ENCODE measurements at places on chromosomes 12 and 14.

- no peak for DNase-seq
Measured at GRCh38 chr14:91918186-91918883, 29.2 kb downstream of the FBLN5 start.

GRCh38 chr12:14884458-14884878 lies 1.2 kb downstream of the MGP start:
- peak; percentile 44 for DNase-seq

DNA sequence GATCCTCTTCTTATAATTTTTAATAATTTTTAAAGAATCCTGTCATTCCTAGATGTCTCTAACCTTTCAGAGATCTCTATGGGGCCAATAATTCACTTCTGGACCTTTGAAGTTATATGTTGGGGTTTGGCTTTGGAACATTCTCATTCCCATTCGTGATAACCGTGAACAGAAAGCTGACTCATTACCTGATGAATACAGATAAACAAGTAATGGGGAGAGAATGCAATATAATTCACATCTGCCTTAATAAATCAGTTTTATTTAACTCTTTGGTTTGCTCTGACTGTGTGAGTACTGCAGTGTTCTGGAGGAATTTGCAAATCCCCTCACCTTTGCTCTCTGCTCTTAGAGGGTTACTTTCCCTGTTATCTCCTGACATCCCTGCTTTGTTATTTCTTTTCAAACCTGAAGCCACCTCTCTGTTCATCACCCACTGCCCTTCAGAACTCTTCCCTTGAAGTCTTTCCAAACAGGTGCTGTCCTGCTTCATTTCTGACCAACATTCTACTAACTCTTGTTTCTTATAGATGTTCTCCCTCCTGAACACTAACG lies 79.6 kb upstream of the SLC38A2 start:
- no peak for DNase-seq

DNA sequence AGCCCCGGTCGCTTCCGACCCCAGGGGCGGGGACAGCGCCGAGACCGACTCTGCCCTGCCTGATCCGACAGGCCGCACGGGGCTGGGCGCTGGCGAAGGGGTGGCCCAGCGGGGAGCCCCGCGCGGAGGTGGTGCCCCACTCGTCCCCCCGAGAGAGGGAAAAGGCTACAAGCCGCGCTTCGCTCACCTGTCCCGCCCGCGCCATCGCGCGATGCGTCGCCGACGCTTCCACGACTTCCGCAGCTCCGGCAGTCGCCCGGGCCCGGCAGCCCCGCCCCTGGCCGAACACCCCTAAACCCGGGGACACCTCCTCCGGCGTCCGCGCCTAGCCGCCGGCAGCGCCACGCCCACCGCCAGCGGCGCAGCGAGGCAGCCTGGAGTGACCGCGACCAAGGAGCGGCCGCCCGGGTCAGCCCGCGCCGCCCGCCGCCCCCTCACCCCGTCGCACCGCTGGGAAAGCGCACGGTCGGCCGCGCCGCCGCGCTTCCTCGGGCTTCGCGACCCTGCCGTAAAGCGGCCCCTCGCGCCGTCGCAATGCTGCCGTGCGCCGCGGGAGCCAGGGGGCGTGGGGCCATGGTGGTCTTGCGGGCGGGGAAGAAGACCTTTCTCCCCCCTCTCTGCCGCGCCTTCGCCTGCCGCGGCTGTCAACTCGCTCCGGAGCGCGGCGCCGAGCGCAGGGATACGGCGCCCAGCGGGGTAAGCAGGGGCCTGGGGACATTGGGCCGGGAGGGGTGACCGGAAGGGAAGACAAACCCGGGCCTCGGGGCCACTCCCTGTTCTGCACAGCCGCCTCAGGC lies at the start of the genes BAG5 and COA8:
Gene BAG5 (minus strand): TSS at position 229 of the 797 bp plus-strand sequence. CDS start 1,493 bp downstream, outside the sequence.
Gene COA8 (plus strand): TSS at position 532 of the 797 bp plus-strand sequence. CDS start 42 bp downstream, at position 574.
- peak; percentile 76 for DNase-seq

GRCh38 chr12:123263196-123263817 lies 8.3 kb downstream of the CDK2AP1 start:
- DNase-seq: no peak

- DNase-seq: no peak
Measured at GRCh38 chr14:73234586-73235394, 2.5 kb upstream of the PAPLN start.

GRCh38 chr14:76883447-76883846 lies 57.2 kb downstream of the LRRC74A start:
- DNase-seq: no peak

DNA sequence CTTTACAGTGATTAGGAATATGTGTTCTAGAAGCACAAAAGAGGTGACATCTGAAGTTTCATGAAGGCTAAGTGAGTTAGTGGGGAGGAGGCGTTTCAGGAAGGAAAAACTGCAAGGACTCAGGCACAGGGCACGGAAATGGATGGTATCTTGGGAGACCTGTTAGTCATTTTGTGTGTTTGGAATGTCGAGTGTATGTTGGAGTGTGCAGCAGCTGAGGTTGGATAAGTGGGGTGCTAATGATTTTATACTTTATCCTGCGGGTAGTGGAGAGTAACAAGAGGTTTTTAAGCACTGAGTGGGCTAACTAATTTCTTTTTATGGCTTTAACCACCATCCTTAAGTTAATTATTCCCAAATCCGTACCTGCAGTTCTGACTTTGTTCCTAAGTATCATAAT lies 571.5 kb upstream of the FBXO33 start:
- no peak for DNase-seq

GRCh38 chr12:14256121-14256520 lies 109.4 kb upstream of the ATF7IP start:
- DNase-seq: peak; percentile 9

DNA sequence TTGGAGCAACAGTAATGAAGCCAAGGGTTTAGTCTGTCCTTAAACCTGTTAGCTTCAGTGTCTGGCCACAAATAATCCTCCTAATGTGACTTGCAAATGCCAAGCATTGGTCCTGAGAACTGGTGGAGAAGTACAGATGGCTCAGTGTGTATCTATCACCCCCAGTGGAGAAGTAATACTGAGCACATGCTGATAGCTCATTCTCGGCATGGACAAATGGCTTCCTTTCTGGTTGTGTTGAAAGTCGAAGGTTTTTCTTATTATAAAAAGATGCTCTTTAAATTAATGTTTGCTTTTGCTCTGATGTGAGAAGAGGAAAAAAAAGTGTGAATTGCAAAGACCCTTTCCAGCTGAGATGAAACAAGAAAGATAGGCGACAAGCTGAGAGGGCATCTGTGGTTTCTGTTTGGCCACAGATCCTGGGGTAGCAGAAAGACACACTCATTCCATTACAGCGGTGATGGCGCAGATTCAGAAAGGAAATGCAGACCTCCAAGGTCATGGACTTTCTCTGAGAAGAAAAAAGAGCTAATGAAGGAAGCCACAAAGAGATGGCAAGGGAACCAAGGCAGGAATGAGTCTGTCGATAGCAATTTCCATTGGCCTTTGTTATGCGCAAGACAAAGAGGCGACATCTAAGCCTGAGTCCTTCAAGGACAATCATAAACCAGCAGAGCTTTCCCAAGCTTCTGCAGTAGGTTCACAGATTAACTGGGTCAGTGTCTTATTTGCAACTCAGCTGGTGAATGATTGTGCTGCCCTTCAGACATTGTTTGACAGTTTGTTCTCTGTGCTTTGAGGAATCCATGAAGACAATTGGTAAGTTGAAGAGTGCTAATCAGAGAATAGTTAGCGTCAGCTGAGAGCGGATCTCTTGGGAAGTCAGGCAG lies 155.5 kb upstream of the RGS6 start:
- DNase-seq: no peak

DNA sequence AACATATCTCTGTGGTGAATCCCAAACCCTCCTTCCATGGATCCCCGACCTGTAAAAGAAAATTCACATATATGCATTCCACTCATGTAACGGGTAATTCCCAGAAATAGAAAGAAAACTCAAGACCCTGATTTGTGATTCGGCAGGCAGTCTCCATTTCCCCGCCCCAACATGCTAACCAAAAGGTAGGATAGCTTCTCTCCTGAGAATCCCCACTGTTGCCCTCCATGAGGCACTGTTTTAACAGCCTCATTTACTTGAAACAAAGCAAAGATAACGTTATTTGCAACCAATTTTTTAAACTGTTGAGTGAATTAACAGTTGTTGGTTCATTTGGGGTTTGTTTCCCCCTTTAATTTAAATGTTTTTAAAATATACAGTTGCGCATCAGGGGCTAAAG lies 774 bp upstream of the SLC2A13 start:
- no peak for DNase-seq

DNA sequence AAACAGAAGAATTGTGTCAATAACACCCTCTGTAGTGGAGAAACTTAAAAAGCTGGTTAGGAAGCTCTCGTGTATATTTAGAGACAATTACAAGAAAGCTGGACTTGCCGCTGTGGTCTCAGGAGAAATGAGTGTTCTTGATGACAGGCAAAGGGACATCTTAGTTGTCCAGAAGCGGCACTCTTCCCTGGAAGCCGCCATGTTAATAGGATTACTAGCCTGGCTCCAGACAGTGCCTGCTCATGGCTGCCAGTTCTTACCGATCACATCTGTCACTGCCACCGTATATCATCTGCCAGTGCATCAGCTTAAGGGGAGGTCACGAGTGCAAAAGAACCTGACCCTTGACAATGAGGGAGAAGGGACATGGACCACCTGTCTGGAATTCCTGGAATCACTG lies 48.9 kb downstream of the C14orf132 start:
- no peak for DNase-seq

- no peak for DNase-seq
Measured at GRCh38 chr14:88060576-88060975, 55.6 kb downstream of the GPR65 start.

DNA sequence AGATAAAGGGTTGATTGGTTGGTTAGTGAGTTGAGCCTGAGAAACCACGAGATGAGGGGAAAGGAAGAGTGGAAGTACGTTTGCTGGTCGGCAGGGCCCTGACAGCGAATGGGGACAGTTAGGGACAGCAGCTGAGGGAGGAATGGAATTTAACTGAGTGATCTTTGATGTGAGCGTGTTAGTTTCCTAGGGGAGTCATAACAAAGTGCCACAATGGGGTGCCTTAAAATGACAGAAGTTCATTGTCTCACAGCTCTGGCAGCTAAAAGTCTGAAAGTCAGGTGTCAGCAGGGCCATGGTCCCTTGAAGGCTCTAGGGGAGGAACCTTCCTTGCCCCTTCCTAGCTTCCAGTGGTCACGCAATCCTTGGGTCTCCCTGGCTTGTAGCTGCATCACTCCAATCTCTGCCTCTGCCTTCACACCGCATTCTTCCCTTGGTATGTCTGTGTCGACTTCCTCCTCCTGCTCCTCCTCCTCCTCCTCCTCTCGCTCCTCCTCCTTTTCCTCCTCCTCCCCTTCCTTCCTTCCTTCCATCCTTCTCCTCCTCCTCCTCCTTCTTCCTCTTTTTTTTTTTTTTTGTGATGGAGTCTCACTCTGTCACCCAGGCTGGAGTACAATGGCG lies 26.0 kb upstream of the RIN3 start:
- no peak for DNase-seq

DNA sequence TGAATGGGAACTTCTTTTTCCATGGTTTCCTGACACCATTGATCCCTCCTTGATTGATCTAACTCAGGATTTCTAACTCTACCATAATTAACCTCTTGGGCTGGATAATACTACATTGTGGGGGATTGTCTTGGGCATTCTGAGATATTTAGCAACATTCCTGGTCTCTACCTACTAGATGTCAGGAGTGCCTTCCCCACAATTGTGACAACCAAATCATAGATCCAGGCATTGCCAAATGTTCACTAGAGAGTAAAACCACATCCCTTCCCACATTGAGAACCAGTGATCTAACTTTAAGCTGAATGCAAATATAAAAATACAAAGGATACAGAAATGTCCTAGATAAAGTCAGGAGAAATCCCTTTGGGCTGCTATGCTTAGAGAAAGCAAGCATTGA lies 36.9 kb upstream of the CCDC198 start:
- DNase-seq: no peak

DNA sequence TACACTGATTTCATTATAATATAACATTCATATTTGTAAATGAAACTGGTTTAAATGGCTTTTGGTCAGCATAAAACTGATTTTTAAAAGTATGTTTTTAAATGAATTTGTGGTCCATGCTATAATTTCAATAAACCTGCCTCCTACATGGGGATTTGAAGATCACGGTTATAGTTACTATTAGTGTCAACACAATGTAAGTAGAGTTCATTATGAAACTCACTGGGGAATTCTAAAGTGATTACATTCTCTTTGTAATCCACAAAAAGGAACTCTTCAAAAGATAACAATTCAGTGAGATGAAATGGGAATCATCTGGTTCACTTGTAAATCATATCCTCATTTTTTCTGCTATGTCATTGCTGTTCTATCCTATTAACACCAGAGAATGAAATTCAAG lies 204.5 kb upstream of the G2E3 start:
- DNase-seq: no peak

- no peak for DNase-seq
Measured at GRCh38 chr12:123061441-123062205, 81.1 kb downstream of the ARL6IP4 start.

DNA sequence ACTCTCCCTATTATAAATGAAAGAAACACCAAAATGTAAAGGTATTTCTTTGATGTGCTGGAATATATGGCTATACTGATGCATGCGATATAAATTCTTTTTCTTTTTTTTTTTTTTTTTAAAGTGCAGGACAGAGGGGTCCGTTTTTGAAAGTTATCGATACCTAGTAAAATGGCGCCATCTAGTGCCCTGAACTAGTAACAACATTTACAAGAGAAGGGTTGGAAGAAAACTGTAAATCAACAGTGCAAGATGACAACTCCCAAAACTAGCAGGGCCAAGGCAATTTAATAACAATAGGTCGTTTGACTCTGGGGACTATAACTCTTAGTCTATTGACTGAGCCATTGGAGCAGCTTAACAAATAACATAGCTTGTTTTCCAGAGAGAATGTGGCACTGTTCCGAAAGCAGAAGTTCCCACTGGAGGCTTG lies 137.7 kb downstream of the SPTSSA start:
- peak; percentile 16 for DNase-seq

DNA sequence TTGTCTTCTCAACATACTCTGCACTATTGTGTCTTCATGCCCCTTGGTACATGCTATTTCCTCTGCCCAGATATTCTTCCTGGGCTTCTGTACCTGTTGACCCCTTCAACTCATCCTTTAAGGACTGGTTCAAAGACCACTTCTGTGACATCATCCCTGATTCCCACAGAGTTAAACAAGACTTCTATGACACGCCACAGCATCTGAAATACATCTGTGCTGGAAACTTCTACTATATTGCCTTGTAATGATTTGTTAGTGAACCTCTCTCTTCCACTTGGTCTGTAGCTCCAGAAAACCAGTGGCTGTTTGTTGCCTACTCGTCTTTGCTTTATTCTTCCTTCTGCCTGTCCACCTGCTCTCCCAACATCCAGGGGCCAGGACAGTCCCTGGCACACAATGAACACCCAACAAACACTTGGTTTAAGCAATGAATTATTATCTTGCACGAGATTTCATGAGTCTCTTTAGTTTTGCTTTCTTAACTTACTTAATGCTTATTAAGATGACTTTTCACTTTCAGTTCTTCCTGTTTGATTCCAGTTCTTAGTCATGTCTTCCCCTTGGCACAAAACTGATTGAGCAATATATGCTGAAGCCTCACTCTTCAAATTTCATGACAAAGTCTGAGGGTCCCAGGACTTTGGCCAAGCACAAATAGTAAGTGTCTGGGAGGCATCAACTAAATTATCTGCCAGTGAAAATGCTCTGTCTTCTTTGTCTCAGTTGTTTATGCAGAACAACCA lies 485.9 kb downstream of the APAF1 start:
- no peak for DNase-seq

GRCh38 chr12:102496591-102496990 lies 16.2 kb upstream of the IGF1 start:
- DNase-seq: no peak
